Activated CD4-positive, alpha-beta T cell treated with anti-CD3 and anti-CD28 coated beads, Interleukin-2, amount 50 U/mL, for 16 hours (primary cell): ENCODE measurements at places on chromosomes 1 and 21.

DNA sequence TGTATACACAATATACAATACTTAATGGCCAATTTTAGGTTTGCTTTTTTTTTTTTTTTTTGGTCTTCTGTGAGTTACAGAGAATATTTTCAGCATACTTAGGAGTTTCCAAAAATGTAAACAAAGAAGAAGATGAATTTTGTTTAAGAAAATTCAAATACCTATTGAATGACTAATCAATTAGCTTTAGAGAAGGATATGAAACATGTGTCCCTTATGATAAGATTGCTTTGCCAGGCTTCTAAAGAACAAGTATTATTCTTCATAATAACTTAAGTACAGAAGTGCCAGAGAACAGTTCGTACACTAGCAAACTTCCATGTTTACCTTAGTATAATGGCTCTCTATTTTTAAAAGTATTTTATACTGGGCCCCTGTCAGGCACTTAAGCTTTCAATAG, 1191.0 kb upstream of the NCAM2 start:
- DNase-seq, result no peak

GRCh38 chr1:16644193-16644481, 22.6 kb downstream of the RNU1-3 start:
- DNase-seq, result no peak

- peak; percentile 67 for DNase-seq
Measured at GRCh38 chr1:233394860-233395717, 67.6 kb downstream of the MAP3K21 start.

DNA sequence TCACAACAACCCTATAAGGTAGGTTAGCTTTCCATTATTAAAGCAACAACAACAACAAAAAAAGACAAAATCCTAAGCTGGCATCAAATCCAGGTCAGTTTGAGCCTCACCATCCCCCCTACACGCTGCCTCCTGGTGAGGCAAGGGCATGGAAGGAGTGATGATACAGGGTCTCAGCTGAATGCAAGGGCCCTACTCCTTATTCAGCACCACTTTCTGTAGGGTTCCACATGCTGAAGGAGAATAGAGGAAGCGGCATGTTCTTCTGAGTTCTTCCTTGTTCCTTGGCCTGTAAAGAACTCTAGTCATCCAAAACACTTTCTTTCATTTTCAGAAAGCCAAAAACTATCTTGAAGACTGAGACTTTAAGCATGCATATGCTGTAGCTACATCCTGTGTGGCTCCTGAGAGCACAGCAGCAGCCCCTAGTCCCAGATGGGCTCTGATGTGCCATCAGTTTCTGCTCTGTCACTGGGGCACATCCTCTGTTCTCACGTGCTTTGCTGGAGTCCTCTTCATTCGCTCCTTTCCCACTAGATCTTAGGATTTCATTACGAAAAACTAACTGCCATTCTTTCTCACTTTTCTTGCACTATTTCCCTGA, 6.2 kb downstream of the ILDR2 start:
- DNase-seq, result peak; percentile 14

- no peak for DNase-seq
Measured at GRCh38 chr1:204359474-204360255, at the start of gene PLEKHA6. TSS of gene PLEKHA6 (minus strand) at chr1:204359929. CDS start at chr1:204273727, 86,202 bp downstream.

DNA sequence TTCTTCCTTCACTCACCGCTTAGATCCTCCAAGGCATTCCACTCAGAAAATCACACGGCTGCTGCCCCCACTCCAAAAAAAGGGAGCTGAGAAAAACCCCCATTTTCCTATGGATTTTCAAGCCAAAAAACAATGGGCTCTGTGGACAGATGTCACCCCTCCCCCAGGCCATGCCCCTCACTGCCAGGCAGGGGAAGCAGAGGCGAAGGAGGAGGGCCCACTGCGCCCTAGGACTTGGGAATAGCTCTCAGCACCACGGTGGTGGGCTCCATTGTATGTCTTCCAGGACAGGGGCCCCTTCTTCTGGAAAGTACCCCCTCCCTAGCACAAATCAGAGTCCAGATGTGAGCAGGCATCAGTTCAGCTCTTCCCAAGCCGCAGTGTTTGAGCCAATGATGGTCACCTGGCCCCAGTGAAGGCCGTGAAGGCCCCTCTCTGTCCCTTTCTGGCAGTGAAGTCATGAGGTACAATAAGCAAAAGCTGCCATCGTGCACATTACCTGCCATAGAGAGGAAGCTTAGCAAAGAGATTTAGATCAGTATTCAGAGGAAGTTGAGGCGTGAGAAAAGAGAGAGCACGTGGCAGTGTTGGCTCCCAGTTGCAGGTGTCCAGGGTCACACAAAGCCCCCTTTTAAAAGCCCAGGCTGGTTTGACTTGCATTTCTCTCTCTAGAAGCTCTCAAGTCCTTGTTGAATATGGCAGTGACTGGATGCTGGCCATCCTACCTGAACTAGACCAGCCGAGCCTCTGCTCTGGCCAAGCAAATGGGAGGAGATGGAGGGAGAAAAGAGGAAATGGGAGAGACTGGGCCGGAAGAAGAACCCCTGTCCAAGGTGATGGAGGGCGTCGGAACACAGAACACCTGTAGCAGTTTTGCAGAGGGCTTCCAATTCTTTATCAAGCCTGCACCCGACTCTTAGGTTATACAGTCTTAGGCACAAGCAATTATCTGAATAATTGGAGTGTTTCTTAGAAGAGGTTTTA, 149.0 kb downstream of the TOMM20 start:
- DNase-seq, result no peak

DNA sequence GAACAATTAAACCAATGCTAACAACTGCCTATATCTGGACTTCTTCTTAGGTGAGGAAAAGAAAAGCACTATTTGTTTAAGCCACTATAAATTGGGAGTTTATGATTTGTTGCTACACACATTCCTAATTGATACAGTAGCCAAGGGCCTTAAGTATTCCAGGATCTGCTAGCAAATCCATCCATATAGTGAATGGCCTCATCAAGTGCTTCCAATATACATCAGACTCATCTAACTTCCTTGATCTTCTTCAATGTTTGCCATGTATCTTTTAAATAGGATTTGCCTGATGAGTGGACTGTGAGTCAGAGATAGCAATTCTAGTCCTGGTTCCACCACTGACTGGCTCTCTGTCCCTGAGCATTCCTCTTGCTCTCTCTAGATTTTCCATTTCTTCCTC, 430.2 kb downstream of the OMA1 start:
- no peak for DNase-seq

DNA sequence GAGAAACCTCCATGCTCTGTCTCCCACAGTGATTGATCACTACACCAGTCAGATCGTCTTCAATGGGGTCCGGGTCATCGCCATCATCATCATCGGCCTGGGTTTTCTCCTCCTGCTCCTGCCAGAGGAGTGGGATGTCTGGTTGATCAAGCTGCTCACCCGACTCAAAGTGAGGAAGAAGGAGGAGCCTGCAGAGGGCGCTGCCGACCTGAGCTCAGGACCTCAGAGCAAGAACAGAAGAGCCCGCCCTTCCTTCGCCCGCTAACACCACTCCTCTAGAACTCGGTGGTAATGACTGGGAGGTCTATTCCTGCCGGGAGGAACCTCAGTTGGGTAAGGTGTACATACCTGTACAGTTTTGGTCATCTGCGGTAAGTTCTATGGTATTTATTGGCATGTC, 50.3 kb upstream of the COA6 start:
- DNase-seq, result peak; percentile 55

GRCh38 chr1:24435782-24436365, 20.3 kb downstream of the NIPAL3 start:
- no peak for DNase-seq

GRCh38 chr1:231093156-231093922, 53.3 kb upstream of the FAM89A start:
- DNase-seq, result no peak
